ENCODE measurements at places on chromosomes 3 and 15. TPM values are rescaled to one million over a fixed set of nuclear protein-coding genes. Genes with fewer than 3 reads are reported as not detected.

Gene HAPLN3
- 123 TPM for total RNA-seq

Gene LSAMP
- total RNA-seq = not detected

Gene CLDN16
- total RNA-seq = not detected

Gene ARL8B
- total RNA-seq = 40.5 TPM

Gene CLDN18
- total RNA-seq = not detected

Measured in activated naive CD4-positive, alpha-beta T cell treated with anti-CD3 and anti-CD28 coated beads, Interleukin-2, amount 10 ng/mL, durations not matched to agents 5 hours and 36 hours (primary cell).